ENCODE measurements at places on chromosomes 1 and 21.

DNA sequence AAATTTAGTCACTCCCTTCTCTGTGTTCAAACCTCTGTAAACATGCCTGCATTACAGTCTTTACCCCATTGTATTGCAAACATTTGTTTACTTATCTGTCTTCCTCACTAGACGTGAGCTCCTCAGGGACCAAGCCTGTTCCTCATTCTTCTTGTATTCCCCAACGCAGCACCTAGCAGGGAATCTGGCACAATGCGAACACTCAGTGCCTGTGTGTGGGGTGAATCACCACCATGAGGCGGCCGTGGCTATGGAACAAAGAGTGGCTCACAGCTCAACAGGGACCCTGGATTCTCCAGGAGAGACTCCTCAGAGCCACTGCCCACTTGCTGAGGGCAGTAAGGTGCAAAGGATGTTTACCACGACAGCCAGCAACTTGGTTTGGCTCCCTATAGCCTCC is 95.9 kb downstream of the DDX20 start:
- DNase-seq = no peak

DNA sequence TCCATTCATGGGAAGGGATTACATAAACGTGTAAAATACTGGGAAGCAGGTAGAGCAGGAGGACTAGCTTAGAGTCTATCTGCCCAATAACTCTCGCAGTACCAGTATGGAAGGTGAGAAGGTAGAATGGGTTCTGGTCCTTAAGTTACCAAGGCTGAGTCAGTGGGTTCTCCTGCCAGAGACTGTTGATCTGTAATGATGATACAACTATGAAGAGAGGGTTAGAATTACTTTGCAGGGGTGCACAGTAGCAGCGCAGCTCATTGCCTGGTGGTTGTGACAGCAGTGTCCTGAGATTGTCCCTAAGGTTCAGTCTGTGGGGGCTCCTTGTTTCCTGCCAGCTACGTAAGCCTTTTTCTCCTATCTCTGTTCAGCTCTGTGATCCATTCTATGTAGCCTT is 2.5 kb upstream of the MAST2 start:
- DNase-seq = no peak

GRCh38 chr1:225891229-225891972 is 2.5 kb upstream of the LEFTY1 start:
- DNase-seq = no peak

DNA sequence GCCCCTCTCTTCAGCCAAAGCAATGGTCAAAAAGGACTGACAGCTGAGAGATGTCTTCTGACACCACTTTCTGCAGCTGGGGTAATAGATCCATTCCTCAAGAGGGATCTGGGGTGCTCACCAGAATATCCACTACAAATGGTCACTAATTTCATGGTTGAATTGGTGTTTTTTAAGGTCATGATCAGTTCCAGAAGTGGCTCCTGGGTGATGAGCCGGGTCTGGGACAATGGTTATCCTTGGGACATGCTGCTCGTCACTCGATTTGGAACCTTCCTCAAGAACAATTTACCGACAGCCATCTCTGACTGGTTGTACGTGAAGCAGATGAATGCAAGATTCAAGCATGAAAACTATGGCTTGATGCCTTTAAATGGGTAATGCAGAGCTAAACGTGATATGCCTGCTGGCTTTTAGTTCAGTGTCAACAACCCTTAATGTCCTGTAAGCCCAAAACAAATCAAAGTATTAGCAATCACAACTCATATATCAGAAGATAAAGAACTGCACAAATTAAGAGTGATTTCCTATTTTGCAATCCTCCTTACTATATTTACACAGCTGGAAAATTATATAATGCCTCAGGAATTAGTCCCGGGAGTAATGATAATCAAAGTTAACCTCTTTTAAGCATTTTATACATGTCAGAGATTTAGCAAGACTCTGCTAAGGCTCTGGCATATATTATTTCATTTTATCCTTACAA is 20.1 kb downstream of the FMO3 start:
- no peak for DNase-seq

DNA sequence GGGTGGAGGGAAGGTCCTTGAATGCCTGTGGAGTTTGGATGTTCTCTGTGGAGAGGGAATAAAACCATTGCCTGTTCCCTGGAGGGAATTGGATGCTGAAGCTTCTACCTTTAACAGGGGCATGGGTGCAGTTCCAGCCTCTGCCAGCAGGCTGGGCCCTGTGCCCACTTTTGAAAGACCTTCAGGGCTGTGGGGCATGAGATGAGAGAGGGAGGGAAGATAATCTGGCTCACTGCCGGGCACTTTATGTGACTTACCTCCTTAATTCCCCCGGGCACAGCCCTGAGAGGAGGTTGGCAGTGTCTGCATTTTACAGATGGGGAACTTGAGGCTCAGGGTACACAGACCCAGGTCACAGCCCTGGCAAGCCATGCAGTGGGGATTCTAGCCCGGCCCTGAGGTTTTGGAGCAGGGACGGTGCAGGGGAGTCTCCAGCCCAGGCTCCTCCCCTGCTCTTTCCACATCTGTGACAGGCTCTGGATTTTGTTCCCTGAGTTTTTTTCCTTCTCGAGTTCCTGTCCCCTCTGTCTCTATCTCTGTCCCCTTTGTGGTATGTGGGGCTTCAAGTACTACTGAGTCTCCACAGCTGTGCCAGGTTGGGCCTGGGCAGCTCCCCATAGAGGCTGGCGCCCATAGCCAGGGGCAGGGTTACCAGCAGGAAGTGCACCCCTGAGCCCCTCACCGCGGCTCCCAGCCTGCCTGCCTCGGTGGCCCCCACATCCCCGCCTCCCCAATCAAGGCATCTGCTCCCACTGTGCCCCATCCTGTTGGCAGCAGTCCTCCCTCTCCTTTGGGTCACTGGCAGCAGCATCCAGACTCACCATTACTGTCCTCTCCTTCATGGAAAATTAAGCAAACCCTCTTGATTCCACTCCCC is 14.0 kb upstream of the THEMIS2 start:
- no peak for DNase-seq

- no peak for DNase-seq
Measured at GRCh38 chr21:45998276-45998701, 16.7 kb downstream of the COL6A1 start.

GRCh38 chr1:169513208-169513607 is 27.5 kb upstream of the SLC19A2 start:
- DNase-seq = no peak
